Stimulated activated CD8-positive, alpha-beta memory T cell treated with anti-CD3 and anti-CD28 coated beads, Interleukin-7, amount 100 ng/mL, for 1 hour (primary cell): ENCODE measurements at places on chromosomes 13 and 19.

- DNase-seq: no peak
These were observed 64.0 kb downstream of the MLLT1 start for GRCh38 chr19:6215701-6216235.

GRCh38 chr13:21055511-21056045 is 5.8 kb downstream of the LATS2 start:
- DNase-seq: no peak

GRCh38 chr19:343451-343931 is 1.1 kb downstream of the MIER2 start:
- DNase-seq: no peak

- DNase-seq: no peak
These were observed 4.7 kb upstream of the GJB2 start for GRCh38 chr13:20197361-20197834.

DNA sequence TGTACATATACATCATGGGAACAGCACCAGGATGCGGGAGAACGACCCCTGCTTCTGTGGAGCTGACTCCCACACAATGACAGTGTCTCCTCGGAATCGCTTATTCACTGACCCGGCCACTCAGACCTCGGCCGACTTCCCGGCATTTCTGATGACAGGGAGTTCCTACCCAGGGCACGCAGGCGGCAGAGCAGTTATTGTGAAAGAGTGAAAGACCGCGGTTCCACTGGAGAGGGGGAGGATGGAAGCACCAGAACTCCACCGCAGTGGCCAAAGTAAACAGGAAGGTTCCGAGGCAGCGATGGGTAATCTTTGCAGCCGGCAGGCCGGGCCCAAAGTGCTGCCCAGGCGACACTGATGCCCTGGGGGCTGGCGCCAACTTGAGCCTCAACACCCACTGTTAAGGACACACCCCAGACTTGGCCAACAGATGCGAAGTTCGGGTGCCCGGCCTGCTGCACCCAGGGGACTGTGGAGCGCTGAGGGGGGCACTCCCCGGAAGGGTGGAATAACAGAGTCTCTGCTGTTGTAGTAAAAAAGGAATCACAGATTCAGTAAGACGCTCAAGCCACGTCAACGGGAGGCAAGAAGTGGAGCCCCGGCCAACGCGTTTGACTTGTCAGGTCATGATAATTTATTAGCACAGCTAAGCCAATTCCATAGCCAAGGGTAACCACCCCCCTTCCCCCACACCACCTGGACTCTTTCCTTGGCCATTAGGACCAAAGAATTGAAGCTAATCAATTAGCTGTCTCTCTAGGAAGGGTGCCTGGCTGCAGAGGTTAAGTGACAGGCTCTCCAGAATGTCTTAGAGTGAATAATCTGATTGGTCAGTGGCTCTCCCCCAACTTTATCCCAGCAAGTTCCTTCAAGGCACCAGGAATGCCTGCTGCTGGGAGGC is 5.8 kb downstream of the MLLT1 start:
- no peak for DNase-seq

DNA sequence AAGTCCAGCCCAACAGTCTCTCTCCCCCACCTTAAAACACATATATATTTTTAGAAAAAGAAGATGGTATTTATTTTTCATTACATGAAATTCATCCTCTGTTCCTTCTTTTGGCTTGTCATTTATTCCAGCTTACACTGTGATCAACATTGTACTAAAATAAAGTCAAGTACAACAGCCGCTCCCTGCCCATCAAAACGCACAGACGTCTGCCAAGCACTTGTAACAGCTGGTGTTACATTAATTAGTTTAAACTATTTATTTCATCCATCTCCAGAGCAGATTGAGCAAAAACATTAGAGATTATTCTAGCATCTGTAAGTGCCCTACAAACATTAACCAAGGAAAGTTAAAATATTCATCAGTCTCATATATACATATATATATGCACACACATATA is 350.5 kb downstream of the DACH1 start:
- DNase-seq: no peak

- DNase-seq: no peak
These were observed 12.5 kb downstream of the PEPD start for GRCh38 chr19:33508941-33509614.

DNA sequence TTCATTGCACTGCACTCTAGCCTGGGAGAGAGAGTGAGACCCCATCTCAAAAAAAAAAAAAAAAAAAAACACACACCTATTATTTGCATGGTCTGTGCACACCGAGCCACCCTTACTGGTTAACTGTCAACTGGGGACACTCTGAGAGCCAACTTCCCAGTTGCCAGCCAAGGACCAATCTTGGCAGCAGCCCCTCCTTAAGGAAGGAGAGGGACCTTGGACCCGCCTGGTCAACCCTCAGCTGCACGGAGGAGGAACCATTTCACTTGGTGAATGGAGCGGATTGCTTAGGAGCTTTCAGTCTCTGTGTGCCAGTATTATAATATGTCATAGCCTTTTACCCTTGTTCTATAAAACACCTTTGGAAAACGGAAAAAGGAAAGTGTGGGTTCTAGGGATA is 24.9 kb downstream of the MICOS13 start:
- DNase-seq: no peak

GRCh38 chr19:39307046-39307821 is 11.0 kb downstream of the IFNL1 start:
- DNase-seq: no peak

DNA sequence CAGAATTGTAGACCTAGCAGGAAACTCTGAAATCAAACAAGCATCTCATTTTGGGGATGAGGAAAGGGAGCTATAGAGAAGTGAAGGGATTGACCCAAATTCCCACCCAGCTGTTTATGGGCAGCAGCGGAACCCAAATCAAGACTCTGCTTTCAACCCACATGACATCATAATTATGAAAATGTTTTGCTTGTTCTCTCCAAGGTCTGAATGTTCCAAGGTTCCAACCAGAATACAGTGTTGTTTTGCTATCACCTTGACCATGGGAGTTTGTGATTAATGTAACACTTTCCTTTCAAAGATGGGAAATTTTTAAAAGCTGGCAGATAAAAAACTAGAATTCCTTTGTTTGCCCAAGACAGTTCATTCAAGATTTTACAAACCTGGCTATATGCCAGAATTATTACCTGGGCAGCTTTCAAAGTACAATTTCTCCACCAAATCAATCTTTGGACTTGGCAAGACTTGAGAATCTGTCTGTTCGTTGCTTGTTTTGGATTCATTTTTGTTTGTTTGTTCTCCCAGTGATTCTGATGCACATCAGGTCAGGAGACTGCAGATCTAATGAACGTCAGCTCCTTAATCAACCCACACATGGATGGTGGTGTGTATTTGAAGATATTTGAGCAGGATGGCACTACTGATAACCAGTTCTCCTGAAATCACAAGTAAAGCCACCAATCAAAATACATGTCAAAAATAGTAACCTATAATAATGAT is 322.7 kb downstream of the FOXO1 start:
- DNase-seq: no peak

GRCh38 chr13:49353908-49354307 is 90.0 kb downstream of the CAB39L start:
- DNase-seq: no peak

- no peak for DNase-seq
These were observed 205.9 kb upstream of the MIR17HG start for GRCh38 chr13:91141543-91142061.

GRCh38 chr13:108270442-108270841 is 924 bp downstream of the TNFSF13B start:
- no peak for DNase-seq

GRCh38 chr19:8640402-8641004 is 10.1 kb downstream of the NFILZ start:
- DNase-seq: no peak

- DNase-seq: no peak
These were observed 173.2 kb downstream of the FLT1 start for GRCh38 chr13:28321756-28322155.

DNA sequence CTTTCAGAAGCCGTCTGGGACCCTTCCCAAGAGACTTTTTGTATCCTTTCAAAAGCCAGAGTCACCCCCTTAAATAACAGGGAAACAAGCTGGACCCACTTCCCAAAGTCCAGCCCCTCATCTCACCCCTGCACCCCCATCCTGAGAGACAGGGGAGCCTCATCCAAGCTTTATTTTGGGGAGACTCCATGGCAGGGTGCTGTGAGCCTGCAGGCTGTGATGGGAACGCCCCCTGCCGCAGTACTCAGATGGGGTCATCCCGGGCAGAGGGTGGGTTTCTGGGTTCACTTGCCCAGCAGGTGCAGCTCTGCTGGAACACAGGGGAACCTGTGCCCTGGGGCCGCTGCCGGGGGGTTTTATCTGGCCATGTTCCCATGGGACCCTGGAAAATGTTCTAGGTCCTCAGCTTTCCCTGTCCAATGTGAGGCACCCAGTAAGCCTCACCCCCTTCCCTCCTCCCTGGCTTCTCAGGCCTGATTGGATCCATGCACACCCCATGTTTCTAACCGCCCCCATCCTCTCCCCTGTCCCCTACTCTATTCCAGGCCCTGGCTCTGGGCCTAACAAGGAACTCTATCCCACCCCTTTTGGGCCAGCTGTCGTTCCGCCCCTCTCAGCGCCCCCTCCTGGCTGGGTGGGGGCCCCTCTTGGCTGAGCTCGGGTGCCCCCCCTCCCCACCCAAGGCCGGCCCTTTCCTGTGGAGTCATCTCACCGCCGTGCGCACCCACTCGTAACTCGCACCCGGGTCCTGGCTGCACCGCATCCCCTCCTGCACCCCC is 1.0 kb downstream of the HIF3A start:
- no peak for DNase-seq

DNA sequence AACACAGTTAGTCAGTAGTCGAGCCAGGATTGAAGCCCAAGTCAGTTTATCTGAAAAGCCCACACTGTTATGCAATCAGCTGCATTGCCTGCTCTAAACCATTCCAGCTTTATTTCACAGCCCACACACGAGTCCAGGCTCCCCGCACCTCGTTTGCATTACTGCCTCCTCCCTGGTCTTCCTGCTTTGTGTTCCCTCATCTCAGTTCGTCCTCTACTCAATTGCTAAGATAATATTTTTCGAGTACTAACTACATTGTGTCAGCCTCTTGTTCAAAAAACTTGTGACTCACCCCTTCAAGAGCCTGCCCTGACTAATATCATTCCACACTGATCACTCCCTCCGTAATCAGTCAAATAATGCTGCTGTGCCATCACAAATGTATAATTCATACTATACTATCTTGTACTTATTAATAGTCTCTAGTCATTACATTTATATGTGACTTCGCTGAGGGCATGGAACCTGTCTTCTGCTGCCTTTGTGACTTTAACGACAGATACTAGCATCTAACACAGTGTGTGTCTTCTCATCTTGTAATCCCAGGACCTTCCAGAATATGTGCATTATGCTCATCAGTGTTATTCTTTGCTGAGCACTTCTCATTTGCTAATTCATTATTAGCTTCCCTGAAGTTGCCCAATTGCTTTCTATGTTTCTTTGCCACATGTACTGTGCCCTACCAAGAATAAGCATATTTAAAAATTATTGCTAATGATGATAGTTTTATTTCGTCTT is 26.2 kb upstream of the WDFY2 start:
- DNase-seq: no peak

DNA sequence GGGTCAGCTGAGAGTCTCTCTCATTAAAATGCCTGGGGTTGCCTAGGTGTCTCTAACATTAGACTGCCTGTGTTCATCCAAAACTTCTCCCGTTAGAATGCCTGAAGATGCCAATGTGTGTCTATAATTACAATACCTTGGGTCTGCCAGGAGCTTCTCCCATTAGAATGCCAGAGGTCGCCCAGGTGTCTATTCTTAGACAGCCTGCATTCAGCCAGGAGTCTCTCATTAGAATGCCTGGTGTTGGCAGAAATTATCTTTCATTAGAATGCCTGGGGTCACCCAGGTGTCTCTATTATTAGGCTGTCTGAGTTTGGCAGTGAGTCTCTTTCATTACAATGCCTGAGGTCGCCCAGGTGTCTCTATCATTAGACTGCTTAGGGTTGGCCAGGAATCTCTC is 1560.2 kb downstream of the UQCRFS1 start:
- no peak for DNase-seq

GRCh38 chr13:110915874-110916206 is 971 bp upstream of the ANKRD10 start:
- no peak for DNase-seq

GRCh38 chr19:18392417-18392816 is 5.0 kb downstream of the LRRC25 start:
- no peak for DNase-seq

DNA sequence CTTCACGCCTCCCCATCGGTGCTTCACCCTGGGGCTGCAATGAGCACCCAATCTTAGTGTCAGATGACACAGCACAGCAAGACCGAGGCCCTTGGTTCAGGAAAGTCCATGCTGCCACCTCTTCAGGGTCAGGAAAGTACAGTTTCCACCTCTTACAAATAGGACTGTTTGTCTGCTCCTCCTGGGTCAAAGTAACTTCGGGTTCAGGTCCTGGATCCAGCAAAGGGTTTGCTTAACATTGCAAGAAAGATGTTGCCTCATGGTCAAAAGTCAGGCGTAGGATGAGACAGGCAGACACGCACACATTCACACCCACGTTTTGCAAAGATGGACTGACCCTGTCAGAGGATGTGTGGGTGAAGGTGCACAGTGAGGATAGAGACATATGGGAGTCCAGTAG is 1.6 kb upstream of the CYP2B6 start:
- DNase-seq: no peak

GRCh38 chr19:42053037-42053935 is 16.7 kb downstream of the GRIK5 start:
- DNase-seq: no peak

- DNase-seq: no peak
These were observed 764.9 kb upstream of the SLITRK5 start for GRCh38 chr13:86906127-86906874.

GRCh38 chr13:30163441-30163840 is 143.9 kb downstream of the KATNAL1 start:
- DNase-seq: no peak

DNA sequence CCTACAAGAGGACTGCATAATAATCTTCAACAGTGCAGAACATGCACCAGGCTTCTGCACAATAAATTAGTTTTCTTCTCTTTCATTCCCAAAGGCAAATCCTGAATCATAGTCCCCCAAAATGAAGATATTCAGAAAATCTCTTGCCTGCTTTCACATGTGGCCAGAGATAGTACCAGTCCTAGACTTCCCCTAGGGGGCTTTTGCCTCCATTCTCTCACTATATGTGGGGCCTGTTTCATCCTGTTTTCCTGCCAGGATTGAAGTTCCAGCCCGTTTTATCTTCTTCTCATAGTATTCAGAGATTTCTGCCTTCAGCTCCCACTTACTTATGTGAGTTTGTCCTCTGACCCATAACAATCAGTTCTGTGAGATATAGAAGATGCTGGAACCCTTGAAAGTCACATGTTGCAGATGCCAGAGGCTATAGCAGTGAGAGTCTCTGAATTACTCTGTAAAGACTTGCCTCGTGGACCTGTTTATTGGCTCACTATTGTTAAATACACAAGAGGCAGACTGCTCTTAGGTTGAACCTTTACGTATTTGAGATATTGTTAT is 421.9 kb upstream of the PCDH9 start:
- DNase-seq: no peak

DNA sequence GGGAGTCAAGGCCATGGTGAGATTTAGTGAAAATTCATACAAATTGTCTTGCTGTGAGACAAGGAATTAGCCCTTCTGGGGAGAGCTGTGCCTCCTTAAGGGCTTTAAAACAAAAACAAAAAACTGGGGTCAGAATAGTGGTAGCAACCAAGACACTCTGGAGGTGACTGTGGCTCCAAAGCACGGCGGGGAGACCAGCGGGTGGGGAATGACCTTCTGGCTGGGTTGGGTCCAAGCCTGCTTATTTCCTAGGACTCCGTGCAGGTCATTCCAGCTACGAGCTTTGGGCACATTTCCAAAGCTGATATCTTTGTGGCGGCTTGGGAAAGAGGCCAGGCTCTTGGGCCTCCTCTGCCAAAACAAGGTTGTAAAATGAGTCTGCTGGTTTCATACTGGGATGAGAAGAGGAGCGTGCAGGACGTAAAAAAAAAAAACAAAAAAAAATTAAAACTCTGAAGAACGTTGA is 348.3 kb downstream of the UQCRFS1 start:
- no peak for DNase-seq
